ENCODE measurements at places on chromosomes 12 and 14. TPM values are rescaled to one million over a fixed set of nuclear protein-coding genes. Genes with fewer than 3 reads are reported as not detected.
A peak's percentile ranks its signal among the peaks of the same experiment; 100 is the strongest.

DNA sequence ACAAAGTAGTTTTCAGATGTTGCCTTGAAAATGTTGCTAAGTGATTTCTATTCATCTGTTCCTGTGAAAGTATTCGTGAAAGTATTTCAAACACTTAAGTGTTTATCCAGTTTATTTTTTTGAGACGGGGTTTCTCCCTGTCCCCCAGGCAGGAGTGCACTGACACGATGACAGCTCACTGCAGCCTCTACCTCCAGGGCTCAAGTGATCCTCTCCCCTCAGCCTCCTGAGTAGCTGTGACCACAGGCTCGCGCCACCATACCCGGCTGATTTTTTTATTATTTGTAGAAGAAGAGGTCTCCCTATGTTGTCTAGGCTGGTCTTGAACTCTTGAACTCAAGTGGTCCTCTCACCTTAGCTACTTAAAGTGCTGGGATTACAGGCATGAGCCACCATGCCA, 1.7 kb downstream of the ZDHHC17 start:
- no peaks in the 10 kb centered on the region for H3K27me3 ChIP-seq
- no peaks in the 10 kb centered on the region for H3K36me3 ChIP-seq
- H3K27ac ChIP-seq = no peak overlapping the region
- DNase-seq = no peak

DNA sequence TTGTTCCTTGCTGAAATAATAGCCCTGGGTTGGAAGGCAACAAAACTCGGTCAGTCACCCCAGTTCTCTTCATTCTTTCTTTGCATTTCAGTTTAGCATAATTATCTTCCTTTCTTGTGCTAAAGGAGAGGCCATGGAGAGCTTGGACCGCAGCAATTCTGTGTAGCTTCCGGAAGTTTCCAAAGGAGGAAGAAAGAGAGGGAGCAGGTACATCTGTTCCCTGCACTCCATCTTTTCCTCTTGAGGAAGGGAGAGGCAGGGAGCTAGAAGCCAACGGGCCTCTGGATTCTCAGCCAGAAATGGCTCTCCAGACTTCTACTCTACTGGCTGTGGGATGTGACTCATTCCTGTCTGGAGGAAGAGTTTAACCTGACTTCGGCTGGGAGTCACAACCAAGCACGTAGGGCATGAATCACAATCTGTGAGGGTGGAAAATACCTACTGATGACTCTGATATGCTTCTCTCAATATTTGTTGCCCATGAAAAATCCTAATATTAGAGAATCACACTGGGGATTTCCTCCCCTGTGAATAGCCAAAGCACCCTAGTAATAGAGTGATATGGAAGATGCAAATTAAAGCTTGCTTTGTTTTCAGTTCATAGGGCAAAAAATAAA, 17.0 kb downstream of the ANO6 start:
- peaks cover 50% of the 10 kb centered on the region for H3K4me1 ChIP-seq
- H3K4me3 ChIP-seq = peak overlapping the region; percentile 10
- H3K27ac ChIP-seq = peak overlapping the region; percentile 99
- no peaks in the 10 kb centered on the region for H3K36me3 ChIP-seq

ARL1 gene
- 94.9 TPM for total RNA-seq

- H3K4me1 ChIP-seq = no peaks in the 10 kb centered on the region
- H3K36me3 ChIP-seq = no peaks in the 10 kb centered on the region
- H3K27ac ChIP-seq = no peak overlapping the region
- DNase-seq = no peak
- H3K4me3 ChIP-seq = no peak overlapping the region
These were observed 38.8 kb upstream of the GAS2L3 start for GRCh38 chr12:100534625-100535227.

DNA sequence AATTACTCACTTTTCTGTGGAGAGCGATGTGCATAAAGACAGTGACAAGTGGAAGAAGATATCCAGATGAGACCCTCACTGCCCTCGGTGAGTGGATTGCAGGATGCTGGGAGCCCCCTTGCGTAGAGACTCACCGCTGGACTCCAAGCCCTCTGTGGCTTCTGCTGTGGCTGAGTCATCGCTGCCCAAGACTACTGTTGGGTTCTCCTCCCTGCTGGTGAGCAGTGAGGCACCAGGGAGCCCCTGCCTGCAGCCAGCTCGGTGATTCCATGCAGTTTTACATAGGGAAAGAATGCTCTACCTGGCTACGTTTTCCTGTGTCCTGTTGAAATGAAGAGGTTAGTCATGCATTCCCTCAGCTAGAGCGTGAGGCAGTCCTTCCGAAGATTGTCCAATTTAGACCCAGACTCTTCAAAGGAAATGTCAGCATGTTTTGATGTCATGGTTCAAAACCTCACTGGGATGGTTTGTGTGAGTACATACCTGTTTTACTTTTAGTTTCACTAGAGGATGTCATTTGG, 28.2 kb downstream of the TRAF3 start:
- DNase-seq = peak; percentile 87

All from osteoblast (primary cell).